ENCODE measurements at places on chromosomes 6 and 20.

DNA sequence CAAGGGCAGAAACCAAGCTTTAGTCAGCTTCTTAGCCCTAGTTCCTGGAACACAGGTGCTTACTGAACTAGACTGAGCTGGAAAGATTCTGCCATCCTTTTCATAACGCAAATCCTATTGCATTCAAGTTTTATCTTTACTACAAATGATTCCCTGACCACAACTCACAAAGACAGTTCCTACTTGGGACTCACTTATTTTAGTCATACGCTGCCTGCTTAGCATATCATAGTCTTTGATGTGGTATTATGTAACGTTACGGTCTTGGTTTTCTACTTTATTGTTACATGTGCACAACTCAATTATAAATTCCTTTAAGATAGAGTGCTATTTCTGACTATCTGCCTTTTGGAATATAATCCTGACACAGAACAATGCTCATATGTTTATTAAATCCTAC, 59.1 kb downstream of the BLOC1S5 start:
- DNase-seq = no peak

GRCh38 chr6:31126396-31127175, 6.3 kb upstream of the CDSN start:
- DNase-seq = no peak

DNA sequence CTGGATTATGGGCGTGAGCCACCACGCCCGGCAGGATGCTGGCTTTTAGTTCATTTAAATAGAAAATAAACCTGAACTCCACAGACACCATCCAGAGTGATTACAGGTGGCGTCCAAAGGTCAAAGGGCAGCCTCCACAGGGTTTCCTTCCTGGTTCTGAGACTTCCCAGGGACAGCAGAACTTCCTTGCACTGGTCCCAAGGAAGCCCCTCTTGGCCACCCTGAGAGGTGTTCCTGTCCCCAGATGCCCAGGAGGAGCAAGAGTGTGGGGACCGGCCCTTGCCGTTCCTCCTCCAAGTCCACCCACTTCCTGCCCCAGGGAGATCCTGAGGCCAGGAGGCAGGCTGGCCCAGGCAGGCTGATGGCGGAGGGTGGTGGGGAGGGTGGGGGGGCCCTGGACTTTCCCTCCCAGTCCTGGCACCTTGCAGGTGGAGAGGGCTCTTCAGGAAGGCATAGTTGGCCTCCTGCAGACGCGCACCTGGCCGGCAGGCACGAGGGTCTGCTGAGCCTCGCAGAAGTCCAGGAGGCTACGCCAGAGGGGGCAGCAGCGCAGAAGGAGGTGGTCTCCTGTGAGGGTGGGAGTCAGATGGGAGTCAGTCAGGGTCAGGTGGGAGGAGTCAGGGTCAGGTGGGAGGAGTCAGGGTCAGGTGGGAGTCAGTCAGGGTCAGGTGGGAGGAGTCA, 5.0 kb downstream of the FNDC11 start:
- no peak for DNase-seq

GRCh38 chr20:13355941-13356486, 134.9 kb downstream of the ISM1 start:
- DNase-seq = no peak

DNA sequence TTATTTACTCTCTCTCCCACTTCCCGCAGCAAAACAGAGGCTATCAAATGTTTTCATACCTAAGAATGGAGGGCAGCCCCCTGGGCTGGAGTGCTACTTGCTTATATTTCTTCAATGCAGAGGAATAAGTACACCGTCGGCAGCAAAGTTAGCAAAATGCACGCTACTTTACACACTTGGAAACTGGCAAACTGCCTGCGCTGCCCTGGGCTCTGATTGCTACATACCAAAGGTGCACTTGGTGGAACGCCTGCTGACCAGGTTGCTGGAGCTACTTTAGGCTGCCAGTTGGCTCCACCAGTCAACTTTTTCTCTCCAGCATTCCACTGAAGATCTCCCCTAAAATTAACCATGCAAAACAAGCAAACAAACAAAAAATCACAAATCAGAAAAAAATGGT, 62.4 kb downstream of the PRSS35 start:
- DNase-seq = no peak

DNA sequence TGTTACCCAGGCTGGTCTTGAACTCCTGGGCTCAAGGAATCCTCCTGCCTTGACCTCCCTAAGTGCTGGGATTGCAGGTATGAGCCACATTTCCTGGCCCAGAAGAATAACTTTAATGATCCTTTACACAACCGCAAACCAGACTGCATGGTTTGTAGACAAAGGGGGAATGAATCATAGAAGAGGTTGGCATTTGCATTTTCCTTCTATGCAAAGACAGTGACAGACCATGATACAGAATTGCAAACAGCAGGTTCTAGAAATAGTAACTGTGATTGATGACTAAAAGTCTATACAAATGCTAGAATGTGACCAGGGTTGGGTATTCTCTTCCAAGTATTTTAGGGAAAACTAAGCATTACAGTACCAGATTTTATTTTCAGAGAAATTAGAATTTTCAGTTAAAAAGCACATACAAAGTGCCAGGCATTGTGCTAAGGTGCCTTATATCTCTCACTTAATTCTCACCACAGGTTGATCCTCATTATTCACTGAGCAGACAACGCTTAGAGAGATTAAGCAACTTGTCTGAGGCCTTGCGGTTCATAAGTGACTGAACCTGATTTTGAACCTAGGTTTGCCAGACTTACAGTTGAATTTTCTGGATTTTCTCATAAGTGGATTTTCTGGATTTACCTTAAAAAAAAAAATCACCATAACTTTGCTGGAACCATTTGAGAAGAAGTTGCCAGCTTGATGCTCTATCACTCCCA, 146.6 kb downstream of the ZFAND3 start:
- DNase-seq = no peak

- DNase-seq = no peak
Measured at GRCh38 chr20:25220021-25220730, 24.7 kb downstream of the ENTPD6 start.

GRCh38 chr20:5835871-5836270, 85.7 kb downstream of the SHLD1 start:
- peak; percentile 80 for DNase-seq

DNA sequence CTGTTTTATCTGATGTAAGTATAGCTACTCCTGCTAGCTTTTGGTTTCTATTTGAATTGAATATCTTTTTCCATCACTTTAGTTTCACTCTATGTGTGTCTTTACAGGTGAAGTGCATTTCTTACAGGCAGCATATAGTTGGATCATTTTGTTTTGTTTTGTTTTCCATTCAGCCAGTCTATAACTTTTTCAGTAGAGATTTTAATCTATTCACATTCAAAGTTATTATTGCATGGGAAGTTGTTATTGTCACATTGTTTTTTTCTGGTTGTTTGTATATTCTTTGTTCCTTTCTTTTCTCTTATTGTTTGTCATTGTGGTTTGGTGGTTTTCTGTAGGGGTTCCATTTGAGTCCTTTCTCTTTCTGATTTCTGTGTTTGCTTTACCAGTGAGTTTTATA, 151.2 kb downstream of the PDE10A start:
- no peak for DNase-seq

DNA sequence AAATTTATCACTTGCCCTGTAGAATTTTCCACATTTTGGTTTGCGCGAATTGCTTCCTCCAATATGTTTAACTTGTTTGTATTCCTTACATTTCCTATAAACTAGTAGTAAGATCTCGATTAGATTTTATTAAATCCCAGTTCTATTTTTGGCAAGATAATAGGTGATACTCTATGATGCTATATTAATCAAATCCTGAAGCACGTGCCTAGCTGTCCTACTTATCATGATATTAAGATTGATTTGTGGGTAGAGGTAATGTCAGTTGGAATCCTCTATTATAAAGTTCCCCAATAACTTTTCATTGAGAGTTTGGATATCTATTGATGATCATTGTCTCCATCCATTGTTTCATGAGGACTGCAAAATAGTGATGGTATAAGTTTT, 82.8 kb upstream of the RIPOR2 start:
- DNase-seq = no peak

DNA sequence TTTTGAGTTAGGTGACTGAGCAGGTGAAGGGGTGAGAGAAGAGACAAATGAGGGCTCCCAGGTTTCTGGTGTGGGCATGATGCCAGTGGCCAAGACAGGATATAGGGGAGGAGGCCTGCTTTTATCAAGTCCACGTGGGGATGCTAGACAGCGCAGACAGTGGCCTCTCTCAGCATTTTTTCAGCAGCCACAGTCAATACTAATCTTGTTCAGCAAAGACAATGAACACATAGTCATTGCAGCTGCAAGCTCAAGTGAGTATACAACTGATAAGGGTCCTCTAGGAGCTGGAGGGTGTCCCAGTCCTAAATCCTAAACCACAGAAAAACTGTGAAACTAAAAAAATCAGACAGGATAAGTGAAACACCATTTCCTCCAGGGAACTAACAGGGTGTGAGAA, 48.6 kb downstream of the UQCC1 start:
- no peak for DNase-seq

GRCh38 chr6:149250951-149251350, 66.6 kb upstream of the TAB2 start:
- no peak for DNase-seq

- DNase-seq = no peak
Measured at GRCh38 chr20:56353356-56353755, 5.4 kb upstream of the FAM210B start.

- DNase-seq = no peak
Measured at GRCh38 chr20:39835130-39835842, 853.8 kb downstream of the MAFB start.

GRCh38 chr20:50292079-50292590, 101.5 kb downstream of the CEBPB start:
- DNase-seq = no peak

DNA sequence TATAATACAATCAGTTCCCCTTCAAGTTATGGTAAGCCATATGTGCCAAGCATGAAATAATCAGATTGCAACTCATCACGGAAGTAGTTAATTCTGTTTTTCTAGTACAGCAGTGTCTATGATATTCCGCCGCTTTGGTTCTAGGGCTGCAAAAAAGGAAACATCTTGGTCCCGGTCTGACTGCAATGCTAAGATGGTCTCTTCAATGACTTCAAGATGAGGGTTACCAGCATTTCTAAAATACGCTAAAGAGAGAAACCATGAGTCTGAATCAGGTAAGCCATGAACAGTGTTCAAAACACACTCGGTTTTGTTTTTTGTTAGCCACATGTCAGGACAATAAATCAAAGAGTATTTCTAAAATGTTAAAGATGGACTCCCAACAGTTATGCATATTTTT, 3.2 kb upstream of the ANKRD60 start:
- DNase-seq = peak; percentile 30

GRCh38 chr20:37804584-37805566, 98.1 kb upstream of the VSTM2L start:
- DNase-seq = no peak

DNA sequence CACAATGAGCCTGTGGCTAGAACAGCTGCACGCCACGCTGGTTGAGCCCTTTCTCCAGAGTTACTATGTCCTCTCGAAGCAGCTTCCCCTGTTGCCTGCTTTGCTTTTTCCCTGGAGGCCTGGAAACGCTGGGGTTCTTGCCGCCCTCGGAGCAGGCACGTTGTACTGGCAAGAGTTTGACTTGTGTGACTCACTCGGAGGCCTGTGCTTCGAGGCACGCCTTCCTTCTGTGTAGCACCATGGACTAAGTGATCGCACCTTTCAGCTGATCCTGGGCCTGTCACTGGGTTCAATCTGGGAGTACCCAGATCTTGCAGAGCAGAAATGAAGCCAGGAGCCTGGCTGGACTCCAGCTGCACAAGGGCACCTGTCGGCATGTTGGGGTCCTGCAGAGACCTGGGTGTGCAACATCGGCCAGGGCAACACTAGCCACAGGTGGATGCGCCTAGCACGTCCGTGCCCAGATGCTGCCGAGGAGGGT, 5.2 kb downstream of the INSM1 start:
- DNase-seq = no peak

GRCh38 chr6:116444092-116444491, 17.1 kb upstream of the CALHM6 start:
- peak; percentile 21 for DNase-seq

DNA sequence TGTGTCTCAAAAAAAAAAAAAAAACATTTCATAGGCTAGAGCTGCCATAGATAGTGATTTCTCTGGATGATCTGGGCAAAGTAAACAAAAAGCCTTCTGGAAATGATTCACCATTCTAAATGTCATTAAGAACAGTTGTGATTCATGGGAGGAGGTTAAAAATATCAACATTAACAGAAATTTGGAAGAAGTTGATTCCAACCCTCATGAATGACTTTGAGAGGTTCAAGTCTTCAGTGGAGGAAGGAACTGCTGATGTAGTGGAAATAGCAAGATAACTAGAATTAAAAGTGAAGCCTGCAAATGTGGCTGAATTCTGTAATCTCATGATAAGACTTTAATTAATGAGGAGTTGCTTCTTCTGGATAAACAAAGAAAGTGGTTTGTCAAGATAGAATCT, 26.8 kb upstream of the MMP24 start:
- no peak for DNase-seq

DNA sequence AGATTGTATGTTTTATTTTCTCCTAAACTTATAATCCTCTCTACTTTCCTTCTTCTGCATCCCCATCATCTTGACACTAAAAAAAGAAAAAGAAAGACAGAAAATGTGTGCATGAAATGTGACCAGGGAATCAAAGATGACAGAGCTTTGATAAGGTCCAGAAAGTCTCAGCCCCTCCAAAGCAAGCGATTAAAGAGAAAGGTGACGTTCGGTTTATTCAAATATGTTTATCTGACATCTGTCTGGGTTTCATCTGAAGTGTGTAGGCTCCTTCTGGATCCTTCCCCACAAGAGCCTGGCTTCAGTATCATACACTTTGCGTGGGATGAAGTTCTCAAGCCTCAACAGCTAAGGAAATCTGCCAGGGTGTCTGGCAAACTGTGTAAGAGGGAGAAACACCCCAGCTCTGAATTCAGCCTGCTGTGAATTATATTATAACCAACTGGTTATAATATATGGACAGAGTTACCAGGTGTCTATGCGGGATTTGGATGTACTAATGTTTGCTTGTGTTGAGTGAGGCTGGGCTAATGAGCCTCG, 263.0 kb downstream of the ZNF217 start:
- DNase-seq = no peak

GRCh38 chr20:33278700-33279099, 4.3 kb upstream of the BPIFB1 start:
- no peak for DNase-seq

- no peak for DNase-seq
Measured at GRCh38 chr20:11791316-11791715, 126.4 kb upstream of the BTBD3 start.

- peak; percentile 42 for DNase-seq
Measured at GRCh38 chr6:151482290-151482689, 11.5 kb upstream of the CCDC170 start.

DNA sequence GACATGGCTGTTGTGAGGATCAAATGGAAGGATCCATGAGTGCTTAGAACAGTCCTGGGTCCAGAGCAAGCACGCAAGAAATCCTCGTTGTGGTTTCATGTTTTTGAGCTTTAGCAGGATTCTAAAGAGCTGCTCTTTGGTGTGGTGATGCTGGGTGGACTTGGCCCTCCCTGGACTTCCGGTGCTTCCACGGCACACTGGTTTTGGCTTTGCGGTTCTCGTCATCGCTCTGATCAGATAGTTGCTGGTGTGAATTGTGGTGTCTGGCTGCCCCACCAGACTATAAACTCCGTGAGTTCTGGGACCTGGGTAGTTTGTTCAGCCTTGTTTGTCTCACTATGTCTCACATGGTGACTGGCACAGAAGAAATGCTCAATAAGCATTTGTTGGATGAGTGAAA, 3.3 kb downstream of the HNF4A start:
- DNase-seq = no peak

All from CD4-positive, alpha-beta T cell treated with Interleukin-21 for 1 hour (primary cell).